NCI-H460 (cell line): ENCODE measurements at places on chromosomes 11 and 22.

DNA sequence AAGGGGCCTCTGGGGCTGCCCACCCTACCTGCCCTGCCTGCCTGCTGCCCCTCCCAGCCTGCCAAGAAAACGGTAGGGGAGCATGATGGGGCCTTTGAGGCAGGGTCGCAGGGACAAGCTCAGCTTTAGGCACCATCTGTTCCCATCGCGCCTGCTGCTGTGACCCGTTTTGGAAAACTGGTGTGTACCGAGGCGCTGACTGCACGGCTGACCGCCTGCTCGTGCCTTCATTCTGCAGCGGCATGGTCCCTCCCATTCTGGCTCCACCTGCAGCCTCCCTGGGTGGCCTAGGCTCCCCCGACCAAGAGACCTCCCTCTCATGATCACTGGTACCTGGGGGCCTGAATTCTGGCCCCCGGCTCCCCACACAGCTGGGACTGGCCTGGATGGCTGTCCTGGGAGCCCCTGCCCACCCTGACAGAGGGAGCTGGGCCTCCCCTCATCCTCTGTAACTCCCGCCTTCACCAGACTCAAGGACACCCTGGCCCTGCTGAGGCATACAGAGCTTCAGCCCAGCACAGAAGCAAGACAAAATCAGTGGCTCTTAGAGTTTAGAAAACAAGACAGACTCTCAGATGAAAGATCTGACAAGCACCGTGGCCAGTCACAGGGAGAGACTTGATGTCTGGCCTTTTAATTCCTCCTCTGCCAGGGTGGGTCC lies 6.5 kb upstream of the MYRF start:
- DNase-seq: no peak

DNA sequence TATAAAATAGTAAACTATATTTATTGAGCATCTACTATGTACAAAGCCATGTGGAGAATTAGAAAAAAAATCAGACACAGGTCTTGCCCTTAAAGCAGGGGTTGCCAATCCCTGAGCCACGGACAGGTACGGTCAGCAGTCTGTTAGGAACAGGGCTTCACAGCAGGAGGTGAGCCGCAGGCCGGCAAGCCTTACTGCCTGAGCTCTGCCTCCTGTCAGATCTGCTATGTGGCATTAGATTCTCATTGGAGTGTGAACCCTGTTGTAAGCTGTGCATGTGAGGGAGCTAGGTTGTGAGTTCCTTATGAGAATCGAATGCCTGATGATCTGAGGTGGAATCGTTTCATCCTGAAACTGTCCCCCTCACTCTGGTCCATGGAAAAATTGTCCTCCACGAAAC lies 2.1 kb upstream of the RAG2 start:
- DNase-seq: no peak

DNA sequence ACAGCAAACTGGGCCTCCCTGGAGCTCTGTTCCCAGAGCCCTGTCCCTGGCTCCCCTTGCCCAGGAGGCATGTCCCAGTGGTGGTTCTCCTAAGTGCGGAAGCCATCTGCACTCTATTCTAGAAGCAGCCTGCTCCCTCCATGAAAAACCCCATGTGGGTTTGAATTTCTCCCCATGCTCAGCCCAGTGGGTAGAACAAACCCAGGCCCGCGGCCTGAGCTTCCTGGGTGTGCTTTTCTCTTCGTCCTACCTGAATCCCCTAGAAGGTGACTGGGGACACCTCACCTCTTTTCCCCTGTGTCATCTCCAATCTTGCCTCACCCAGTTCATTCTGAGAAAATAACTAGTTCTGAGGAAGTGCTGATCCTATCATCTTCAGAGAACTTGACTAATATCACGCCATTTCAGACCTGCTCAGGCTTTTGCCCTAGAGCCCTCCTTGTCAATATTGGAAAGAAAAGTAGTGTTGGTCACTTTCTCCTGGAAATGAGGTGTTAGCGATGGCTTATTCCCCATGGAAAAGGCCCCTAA lies 15.9 kb downstream of the IL10RA start:
- no peak for DNase-seq

DNA sequence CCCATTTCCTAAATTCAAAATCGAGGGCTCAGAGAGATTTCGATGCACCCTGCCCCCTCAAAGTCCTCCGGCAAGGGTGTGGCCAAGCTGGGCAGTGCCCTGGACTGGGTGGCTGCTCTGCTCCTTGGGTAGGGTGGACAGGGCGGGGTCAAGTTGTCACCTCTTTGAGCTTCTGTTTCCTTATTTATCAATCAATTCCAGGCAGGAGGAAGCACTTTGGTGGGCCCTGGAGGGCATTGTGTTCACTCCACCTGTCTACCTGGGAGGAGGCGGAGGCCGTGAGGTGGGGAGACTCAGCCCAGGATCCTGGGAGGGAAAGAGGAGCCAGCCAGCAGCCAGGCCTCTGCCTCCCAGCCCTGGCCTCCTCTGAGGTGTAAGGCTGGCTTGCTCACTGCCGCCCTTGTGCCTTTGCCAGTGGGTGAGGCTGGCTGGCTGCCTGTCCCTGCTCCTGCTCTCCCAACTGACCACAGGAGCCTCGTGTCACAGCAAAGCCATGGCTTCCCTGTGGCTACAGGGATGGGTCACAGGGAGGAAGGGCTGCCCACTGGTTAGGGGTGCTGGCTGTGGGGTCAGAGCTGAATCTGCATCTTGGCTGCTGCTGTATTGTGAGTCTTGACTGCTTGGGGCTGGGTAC lies 25.5 kb upstream of the SHISAL1 start:
- DNase-seq: no peak

- DNase-seq: no peak
These were observed 4.9 kb downstream of the EML3 start for GRCh38 chr11:62607714-62608113.

- DNase-seq: no peak
These were observed 29.0 kb downstream of the SGSM1 start for GRCh38 chr22:24834845-24835570.

- DNase-seq: no peak
These were observed 51.7 kb downstream of the BARX2 start for GRCh38 chr11:129427376-129427775.

GRCh38 chr22:36281781-36282327 lies 28.9 kb downstream of the APOL1 start:
- DNase-seq: no peak

- no peak for DNase-seq
These were observed 161.6 kb upstream of the SYN3 start for GRCh38 chr22:33219648-33220384.

GRCh38 chr11:5137014-5137413 lies 1.1 kb downstream of the OR52A5 start:
- DNase-seq: no peak

DNA sequence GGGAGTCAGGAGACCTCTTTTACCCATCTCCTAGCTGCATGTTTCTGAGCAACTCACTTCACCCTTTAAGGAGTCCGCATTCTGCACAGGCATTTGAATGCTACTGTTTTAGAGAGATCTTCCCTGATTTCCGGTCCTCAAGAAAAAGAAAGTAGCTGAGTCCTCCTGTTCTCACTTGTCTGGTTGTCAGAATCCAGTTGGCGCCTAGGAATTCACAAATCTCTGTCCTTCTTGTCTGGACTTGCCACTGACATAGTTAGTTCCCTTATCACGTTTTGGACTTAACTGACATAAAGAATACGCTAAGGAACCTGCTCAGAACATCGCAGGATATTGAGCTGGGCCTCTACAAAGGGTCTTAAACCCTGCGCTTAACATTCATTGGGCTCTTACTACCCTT lies 61.3 kb upstream of the OR5P2 start:
- DNase-seq: no peak
